ENCODE measurements at places on chromosomes 11 and 22.
A peak's percentile ranks its signal among the peaks of the same experiment; 100 is the strongest.

GRCh38 chr11:55719608-55720160 is 53.6 kb upstream of the OR5D13 start:
- no peak for DNase-seq

GRCh38 chr11:3010521-3011275 is 18.6 kb upstream of the NAP1L4 start:
- peak; percentile 21 for DNase-seq

GRCh38 chr22:46018859-46019258 is 41.9 kb upstream of the WNT7B start:
- DNase-seq, result no peak

DNA sequence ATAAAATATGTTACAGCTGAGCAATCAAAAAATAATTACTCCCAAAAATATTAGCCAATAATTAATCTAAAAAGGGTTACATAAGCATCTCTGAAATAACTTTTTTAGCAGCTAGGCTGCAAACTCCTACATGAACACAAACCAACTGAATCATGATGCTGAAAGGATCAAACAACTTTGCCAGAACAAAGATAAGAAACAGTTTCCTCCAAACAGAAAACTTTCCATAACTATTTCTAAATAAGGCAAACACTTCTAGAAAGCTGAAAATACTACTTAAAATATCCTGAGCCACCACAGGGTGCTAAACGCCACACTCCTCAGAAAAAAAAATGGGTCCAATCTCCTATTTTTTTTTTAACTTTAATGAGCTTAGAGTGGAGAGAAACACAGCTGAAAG is 68.6 kb upstream of the ARHGAP32 start:
- DNase-seq, result no peak

DNA sequence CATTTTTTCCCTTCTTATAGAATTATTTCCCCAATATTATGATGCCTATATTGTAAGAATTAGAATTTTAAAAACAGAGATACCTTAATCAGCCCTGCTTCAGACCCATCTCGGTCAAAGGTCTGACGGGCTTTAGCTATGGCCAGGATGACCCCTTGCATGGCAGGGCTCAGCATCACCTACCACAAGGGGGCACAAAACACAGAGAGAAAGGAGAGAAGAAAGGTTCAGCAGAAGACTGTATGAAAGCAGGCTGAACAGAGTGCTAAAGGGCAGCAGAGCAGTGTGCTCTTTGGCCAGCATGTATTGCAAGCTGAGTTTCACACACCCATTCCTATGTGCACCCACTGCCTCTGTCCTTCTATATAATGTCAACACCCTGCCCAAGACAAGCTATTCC is 26.8 kb downstream of the CLDN25 start:
- peak; percentile 22 for DNase-seq

DNA sequence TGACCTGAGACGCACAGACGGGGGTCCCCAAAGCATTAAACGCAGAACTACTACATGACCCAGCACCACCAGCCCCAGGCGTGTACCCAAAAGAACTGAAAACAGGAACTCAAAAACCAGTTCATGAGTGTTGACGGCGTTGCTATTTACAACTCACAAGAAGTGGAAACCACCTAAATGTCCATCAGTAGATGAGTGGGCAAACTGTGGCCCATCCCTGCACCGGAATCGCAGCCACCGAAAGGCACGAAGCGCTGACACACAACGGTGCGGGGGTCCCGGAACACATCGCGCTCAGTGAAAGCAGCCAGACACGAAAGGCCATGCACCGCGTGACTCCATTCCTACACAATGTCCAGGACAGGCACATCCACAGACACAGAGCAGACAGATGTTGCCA is 79.2 kb downstream of the TRMU start:
- DNase-seq, result peak; percentile 8

- no peak for DNase-seq
Observed at GRCh38 chr11:88849368-88849767, 216.4 kb downstream of the GRM5 start.

GRCh38 chr11:94583866-94584500 is 16.8 kb downstream of the PIWIL4 start:
- DNase-seq, result peak; percentile 96

DNA sequence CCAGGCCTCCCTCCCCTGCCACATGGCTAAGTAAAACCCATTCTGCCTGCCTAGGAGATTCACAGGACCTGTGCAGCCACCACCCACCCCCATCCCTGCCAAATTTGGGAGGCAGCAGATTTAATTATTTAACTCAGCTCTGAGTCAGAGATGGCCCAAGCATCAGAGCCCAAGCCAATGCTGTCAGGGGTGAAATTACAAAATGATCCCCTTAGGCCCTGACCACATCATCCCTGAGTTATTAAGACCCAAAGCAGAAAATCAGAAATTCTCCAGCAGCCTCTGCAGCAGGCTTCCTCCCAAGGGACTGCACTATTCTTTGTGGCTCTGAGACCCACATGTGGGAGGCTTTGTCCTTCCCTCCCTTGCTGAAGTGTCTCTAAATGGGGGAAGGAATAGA is 52.8 kb upstream of the RRAS2 start:
- no peak for DNase-seq

DNA sequence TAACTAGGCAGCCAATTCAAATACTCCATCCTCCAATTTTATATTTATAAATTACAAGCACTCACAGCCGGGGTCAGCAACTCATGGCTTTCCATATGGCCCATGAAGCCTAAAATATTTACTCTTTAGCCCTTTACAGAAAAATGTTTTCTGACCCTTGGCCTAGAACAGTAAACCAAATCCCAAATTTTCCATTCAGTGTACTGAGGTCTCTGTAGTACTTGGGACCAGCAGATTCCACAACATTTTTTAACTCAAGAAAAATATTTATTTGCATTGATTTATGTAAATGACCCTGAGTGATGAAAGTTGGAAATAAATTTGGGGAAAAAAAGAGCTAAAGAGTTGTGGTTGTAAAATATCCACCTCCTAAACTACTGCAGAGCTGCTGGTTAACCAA is 82.6 kb downstream of the SLC1A2 start:
- no peak for DNase-seq

- peak; percentile 79 for DNase-seq
Observed at GRCh38 chr22:30265823-30266444, 717 bp downstream of the OSM start.

DNA sequence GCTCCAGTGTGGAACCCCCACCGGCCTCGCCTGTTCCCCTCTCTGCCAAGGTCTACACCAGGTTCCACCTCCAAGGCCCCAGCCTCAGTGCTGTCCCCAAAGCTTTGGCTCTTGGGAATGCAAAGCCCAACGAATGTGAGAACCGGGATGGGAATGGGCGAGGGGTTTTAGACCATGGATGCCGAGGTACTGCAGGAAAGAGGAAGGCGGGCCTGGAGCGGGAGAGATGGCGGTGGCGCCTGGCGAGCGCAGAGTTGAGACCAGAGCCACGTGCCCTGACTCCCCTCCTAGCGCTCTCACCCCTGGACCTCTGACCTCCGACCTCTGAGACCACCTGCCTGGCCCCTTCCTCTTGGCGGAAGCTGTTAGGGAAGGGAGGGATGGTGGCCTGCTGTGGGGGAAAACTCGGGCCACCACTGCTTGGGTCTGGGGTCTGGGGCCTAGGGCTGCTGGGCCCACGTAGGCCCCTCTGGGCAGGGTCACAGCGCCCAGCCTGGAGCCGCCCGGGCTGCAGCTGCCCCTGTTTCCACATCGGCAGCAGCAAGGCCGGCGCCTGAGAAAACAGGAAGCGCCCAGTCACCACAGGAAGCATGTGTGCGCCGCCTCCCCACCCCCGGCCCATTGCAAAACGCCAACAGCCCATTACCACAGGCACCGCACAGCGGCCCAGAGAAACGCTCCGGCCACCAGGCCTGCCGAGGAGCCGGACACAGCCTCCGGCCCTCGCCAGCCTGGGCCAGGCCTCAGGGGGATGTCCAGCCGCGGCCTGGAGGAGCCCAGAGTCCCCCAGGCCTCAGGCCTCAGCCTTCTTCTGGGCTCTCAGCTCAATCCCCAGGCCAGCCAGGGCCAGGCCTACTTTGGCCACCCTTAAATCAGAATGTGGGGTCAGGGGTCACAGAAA is 13.8 kb upstream of the SLC39A13 start:
- peak; percentile 95 for DNase-seq

All from suppressor macrophage treated with lipopolysaccharide for 1 hour (primary cell).